ENCODE measurements at places on chromosomes 6 and 20.

DNA sequence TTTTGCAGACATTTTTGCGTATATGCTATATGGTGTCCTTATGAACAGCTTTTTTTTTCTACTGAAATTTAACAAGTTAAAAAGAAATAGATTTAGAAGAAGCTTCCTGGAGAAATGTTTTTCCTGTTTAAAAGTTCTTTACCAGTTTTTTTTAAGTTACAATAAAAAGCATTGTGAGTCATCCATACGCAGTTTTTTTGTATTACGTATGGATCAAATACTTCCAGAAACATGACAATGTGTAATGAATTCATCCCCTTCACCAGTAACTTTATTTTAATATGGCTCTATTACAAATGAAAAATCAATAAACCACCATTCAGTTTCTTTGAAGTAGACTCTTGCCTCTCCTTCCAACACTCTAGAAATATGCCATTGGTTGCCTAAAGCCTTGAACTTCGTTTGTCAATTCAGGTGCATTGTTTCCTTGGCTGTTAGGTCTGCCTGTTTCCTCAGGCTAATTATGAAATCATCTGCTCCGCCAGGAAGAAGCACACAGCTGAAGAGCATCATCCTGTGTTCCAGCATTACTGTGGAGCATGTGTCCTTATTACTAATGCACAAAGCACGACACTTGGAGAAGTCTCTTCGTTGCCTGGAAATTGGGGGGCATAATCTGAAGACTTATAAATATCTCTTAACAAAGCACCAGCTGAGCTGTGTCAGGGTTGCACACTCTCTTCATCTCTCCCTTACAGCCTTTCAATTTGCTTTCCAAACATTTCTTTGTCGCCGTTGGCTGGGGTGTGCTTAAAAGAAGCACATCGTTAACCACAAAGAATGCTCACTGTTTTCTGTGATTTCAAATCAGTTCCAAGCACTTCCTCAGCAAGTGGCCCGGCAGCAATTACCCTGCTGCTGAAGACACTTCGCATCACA lies 9.6 kb downstream of the MOXD1 start:
- DNase-seq: no peak

DNA sequence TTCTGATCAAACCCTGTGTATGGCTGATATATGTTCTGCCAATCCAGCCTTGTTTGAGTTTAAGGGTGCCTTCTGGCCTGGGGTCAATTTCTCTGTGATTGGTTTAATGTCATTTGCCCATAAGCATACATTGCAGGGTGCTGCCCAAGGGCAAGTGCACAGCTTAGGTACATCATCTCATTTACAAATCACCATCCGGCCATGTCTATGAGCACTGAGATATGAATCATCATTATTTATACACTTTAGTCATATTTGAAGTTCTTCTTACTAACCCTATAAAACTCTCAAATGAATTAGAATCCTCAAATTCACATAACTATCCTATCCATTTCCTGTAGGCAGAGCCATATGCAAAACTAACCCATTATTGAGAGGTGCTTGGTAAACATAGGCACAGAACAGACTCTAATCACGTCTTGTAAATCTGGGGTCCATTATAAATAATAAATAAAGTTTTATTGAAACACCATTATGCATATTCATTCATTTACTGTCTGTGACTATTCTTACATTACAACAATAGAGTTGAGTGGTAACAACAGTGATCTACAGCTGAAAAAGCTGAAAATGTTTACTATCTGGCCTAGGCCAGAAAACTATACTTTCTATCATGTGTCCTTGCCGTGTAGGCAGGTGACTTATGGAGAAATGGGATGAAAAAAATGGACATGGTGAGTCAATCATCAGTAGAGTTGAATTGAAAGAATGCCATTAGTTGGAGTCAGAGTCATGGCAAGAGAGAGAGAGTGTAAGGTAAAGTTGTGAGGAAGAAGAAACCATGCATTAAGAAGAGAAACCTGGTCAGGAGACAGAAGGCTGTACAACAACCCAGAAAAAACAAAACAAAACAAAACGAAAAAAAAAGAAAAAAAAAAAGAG lies 25.0 kb downstream of the KCNQ5 start:
- DNase-seq: no peak

DNA sequence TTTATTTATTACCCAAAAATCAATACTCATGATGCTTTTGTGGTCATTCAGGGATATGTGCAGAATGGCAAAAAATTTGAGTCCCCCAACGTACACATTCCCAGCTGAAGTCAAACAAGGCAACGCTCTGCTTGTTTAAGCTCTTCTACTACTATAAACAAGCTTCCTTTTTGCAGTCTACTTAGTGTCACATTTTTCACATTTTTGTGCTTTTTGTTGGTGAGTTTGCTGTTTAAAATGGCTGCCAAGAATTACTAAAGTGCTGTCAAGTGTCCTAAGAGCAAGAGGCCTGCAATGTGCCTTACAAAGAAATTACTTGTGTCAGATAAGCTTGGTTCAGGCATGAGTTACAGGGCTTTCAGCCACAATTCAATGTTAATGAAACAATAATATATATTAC lies 2.1 kb downstream of the WFDC8 start:
- no peak for DNase-seq

DNA sequence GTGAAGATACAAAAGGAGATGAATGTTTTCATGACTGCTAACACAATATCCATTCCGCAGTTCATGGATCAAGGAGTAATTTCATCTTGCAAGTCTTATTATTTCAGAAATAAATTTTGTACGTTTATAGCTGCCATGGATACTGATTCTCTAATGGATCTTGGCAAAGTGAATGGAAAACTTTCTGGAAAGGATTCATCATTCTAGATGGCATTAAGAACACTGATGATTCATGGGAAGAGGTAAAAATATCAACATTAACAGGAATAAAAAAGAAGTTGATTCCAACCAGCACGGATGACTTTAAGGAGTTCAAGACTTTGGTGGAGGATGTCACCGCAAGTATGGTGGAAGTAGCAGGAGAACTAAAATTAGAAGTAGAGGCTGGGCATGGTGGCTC lies 2.8 kb downstream of the HUS1B start:
- DNase-seq: no peak

DNA sequence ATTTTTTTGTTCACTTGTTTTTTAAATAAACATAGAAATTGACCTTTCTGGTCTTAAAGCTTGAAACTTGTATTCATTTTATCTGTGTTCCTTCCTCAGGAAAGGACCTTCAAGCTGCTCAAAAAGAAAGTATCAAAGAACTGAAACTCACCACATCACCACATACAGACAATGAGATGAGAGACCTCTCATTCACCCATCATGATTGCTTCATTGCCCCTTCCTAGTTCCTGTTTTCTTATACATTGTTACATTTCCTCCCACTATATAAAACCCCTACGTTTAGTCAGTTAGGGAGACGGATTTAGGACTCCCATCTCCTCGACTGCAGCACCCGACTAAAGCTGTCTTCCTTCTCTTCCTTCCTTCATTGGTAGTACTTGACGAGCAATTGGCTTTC lies 180.5 kb upstream of the OPRM1 start:
- DNase-seq: no peak

- no peak for DNase-seq
Measured at GRCh38 chr6:116419069-116419786, 41.9 kb upstream of the CALHM6 start.

Measured in NCI-H1417 (cell line).